Spinal cord (tissue), 10 donors: ENCODE measurements at places on chromosomes 2 and 18. TPM values are rescaled to one million over a fixed set of nuclear protein-coding genes. Genes with fewer than 3 reads are reported as not detected.

GRCh38 chr18:67281746-67282145 lies 234.8 kb downstream of the DSEL start:
- DNase-seq = no peak

- DNase-seq = no peak
These were observed 78.0 kb downstream of the MARCHF4 start for GRCh38 chr2:216294305-216294704.

- no peak for DNase-seq
These were observed 6.9 kb downstream of the NDUFA10 start for GRCh38 chr2:240018071-240018750.

GRCh38 chr2:37324786-37325624 lies at the start of gene PRKD3:
TSS of gene PRKD3 (minus strand) at chr2:37324833. CDS start at chr2:37316524, 8,309 bp downstream.
- no peak for DNase-seq

- no peak for DNase-seq
These were observed 32.8 kb downstream of the RAPGEF4 start for GRCh38 chr2:172768401-172768800.

Gene TCF23
- 0.06 TPM for total RNA-seq

Gene TOGARAM2
- total RNA-seq = 1.3 TPM

GRCh38 chr2:39264733-39265132 lies 21.0 kb upstream of the CDKL4 start:
- no peak for DNase-seq

GRCh38 chr2:96815326-96816126 lies 542 bp upstream of the CNNM3 start:
- DNase-seq = no peak

Gene SERPINB10
- total RNA-seq = 3.7 TPM

Gene SPDYA
- 2.3 TPM for total RNA-seq

Gene RPRM
- total RNA-seq = 15.1 TPM

DNA sequence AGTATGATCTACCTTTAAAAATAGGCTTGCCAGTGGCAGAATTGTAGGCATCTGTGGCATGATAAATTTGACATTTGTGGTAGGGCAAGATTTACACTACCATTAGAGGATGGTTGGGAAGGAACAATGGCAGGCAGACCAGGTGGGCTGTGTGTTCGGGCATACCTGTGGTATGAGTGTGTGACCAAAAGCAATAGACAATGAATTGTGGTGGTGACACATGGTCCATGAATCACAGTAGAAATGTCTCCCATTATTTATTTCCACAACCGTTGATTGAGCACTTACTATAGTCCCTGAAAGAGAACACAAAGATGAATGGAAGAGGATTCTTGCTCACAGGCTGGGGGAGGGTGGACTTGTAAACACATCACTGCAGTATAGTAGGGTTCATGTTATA lies 29.9 kb upstream of the RUFY4 start:
- DNase-seq = no peak

DNA sequence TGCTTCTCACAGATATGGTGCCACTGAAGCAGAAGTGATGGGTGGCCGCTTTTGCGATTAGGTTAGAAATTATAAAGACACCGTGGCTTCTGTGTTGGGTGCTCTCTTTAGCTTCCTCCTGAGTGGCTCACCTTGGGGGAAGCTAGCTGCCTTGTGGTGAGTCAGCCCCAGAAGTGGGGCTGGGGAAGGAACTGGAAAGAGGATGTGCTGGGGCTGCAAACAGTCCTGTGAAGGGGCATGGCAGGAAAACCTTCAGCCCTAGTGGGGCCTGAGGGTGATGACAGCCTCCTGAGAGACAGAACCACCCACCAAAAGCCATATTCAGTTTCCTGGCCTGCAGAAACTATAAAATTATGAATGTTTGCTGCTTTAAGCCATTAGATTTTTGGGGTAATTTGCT lies 8.9 kb upstream of the ASB18 start:
- no peak for DNase-seq

GRCh38 chr18:70382017-70382416 lies 93.2 kb downstream of the SOCS6 start:
- no peak for DNase-seq

GRCh38 chr18:21100146-21100545 lies 11.5 kb downstream of the ROCK1 start:
- peak; percentile 26 for DNase-seq

DNA sequence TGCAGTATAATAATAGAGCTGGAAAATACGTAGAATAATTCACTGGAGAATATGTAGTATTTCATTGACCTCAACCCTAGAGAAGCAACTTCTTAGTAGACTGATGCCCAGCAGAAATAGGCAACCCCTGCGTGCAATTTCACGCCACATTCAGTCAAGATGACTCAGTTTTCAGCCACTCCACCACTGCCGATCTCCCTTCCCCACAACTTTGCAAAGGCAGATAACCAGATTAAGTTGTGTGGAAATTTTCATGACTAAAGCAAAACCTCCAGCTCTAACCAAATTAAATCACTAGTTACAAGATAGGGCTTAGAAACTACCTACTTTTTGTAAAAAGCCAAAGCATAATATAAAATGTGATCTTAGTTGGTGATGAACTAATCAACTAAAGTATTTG lies 63.3 kb upstream of the STK17B start:
- DNase-seq = no peak

GRCh38 chr2:193743089-193743488 lies 1548.4 kb upstream of the TMEFF2 start:
- DNase-seq = no peak

- DNase-seq = no peak
These were observed 7.2 kb downstream of the IL1B start for GRCh38 chr2:112829101-112829960.

Gene SLC38A11
- total RNA-seq = 28.9 TPM

- DNase-seq = peak; percentile 36
These were observed 172.9 kb downstream of the LRP1B start for GRCh38 chr2:141957827-141958450.

Gene CTAGE1
- total RNA-seq = not detected

Gene EML6
- 20.0 TPM for total RNA-seq

Gene MC4R
- 1.3 TPM for total RNA-seq

DNA sequence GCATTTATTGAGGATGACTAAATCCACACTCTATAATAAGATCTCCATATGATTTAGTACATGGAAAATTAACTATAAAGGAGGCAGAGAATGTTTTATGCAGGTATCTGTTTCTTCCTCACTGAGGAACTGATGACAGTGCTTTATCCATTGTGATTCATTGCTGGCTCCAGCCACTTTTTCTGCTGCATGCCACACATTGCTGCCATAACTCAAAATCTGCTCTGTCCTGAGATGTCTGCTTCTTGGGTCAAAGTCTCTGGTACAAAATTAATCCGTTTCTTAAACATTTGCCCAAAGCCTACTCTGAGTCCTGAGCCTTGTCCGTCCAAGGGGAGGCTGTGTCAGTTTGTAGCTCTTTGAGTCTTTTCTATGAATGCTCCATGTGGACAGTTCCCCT lies 15.5 kb upstream of the ARHGAP28 start:
- no peak for DNase-seq

DNA sequence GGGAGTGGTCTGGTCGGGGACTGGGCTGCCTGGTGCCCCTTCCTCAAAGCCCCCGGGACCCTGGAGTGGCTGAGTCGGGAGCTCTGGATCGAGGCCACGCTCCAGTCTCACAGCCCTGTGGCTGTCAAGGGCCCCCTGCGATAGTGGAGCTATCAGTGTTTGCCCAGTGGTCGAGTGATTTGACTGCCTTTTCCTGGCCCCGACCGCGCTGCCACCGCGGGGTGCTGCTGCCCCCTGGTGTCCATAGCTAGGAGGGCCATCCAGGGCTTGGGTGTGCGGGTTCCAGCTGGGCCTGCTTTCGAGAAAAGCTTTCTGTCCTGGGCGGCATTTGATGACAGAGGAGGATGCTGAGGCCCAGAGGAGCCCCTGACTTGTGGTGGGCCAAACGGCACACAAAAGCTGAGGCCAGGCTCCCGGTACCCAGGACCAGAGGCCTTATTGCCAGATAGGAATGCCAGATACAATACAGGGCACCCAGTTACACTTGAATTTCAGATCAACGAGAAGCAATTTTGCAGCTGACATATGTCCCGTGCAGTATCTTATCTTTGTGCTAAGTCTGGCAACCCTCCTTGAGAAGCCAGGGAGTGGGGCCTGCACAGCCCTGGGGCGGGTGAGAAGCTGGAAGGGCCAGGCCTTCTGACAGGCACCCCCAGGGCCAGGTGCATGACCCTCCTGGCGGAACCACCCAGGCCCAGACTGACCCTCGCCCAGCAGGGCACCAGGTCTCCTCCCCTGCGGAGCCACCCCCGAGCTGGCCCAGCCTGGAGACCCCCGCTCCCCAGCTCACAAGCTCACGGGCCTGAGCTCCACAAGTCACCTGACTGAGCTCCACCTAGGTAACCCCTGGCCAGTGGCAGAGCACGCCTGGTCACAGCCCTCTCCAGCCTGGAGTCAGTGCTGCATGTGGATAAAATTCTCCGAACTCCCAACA lies 13.0 kb downstream of the ODC1 start:
- DNase-seq = peak; percentile 86
